ENCODE measurements at places on chromosomes 4 and X.

- no peak for DNase-seq
Measured at GRCh38 chr4:124650614-124651013, 61.9 kb downstream of the ANKRD50 start.

- no peak for DNase-seq
Measured at GRCh38 chrX:107706309-107706708, 69.3 kb downstream of the TSC22D3 start.

DNA sequence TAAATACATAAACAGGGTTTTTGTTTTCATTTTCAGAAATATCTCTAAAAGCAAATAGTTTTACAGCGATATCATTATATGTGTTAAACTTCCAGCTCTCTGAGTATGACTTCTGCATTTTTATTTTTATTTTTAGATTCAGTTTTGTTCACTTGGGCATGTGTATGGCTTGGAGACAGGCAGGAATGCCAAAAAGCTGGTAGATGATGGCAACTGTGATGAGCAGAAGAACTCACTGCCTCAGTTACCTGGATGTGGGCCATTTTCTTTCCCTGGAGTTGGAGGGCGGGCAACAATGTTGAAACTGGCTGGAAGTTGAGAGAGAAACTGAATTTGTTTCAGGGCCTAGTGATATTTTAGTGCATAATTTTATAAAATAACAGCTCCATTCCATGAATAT is 266.4 kb downstream of the ARHGAP24 start:
- no peak for DNase-seq

GRCh38 chr4:186946136-186946535 is 222.5 kb upstream of the FAT1 start:
- no peak for DNase-seq

- no peak for DNase-seq
Measured at GRCh38 chr4:7661846-7662506, 227.2 kb upstream of the PSAPL1 start.

DNA sequence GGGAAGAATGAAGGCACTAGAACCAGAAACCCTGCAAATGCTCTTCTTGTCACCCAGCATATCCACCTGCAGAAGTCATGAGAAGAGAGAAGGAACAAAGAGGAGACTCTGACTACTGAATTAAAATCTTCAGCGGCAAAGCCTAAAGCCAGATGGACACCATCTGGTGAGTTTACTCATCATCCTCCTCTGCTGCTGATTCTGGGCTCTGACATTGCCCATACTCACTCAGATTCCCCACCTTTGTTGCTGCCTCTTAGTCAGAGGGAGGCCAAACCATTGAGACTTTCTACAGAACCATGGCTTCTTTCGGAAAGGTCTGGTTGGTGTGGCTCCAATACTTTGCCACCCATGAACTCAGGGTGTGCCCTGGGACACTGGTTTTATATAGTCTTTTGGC is 181.7 kb downstream of the AR start:
- DNase-seq = no peak

DNA sequence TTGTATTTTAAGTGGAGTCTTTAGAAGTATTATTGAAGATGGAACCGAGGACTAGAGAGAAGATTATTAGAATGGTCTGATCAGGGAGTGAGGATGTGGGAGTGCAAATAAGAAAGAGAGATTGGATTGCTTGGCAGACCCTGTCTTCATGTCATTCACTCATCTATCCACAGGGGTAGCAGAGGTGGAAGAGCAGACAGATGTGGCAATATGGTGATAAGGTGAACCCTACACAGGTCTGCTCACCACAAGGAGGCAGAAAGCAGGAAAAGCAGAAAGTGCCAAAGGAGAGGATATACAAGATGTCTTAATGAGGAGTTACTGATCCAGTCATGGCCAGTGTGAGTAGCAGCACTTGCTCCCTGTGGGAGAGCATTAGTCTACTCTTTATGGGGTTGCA is 129.4 kb downstream of the MAGEE2 start:
- no peak for DNase-seq

GRCh38 chr4:3849140-3849539 is 83.0 kb downstream of the ADRA2C start:
- DNase-seq = no peak

DNA sequence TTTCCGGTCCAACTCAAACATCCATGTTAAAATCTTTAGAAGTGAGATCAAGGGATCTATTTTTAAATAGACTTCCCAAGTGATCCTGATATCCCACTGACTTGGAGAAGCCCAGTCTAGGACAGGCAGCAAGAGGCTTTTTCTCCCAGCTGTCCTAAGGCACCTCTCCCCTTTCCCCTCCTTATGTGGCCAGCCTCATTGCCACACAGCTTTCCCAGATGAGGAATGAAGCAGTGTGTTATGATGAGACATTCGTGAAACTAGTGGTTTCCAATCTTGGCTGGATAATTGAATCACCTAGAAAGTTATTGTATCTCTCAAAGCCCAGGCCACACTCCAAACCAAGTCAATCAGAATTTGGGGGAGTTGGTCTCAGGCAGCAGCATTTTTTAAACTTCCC is 16.8 kb upstream of the HSD17B13 start:
- DNase-seq = no peak

GRCh38 chrX:140389331-140389730 is 115.5 kb downstream of the SOX3 start:
- DNase-seq = no peak

DNA sequence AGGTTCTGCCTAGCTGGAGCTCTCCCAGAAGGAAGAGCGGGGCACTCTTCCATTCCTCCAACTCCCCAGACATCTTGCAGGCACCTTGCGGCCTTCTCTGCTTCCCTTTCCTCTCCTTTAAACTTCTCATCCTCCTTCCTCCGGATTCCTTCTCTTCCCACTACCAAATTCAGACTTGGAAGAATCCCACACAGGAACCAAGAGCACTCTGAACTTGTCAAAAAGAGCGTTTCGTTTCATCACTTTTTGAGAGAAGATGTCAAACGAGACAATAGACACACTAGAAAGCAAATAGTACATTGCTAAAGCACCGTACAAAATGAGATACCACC is 512 bp upstream of the UCP1 start:
- DNase-seq = no peak

DNA sequence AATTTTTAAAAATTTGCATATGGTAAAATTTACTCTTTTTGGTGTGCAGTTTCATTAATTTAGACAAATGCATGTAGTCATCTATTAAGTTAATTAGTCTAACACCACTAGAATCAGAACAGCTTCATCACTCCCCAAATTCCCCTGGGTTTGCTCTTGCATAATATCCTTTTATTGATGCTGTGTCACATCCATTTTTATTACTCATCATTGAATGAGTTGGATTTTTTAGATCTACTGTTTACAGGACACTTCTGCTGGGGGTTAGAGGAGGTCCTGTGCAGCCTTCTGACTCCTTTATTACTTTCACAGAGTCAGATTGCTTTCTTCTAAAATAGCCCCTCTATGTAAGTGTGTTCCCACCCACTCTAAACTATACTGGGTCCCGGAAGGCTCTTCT is 65.9 kb downstream of the MTHFD2L start:
- DNase-seq = no peak

DNA sequence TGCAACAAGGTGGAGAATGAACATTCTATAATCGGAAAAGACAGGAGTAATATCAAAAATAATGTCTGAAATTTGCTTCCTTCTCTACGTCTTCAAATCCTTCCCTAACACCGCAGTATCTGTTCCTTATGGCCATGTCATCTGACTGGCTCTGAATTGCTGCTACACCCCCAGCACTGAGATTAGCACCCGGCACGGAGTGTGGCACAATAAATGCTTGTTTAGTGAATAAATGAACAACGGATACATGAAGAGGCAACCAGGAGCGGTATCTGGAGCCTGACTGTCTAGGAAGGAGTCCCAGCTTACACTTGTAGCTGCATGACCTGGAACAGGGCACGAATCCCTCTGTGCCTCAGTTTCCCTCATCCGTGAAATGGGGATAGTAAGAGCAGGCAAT is 164.3 kb downstream of the AFAP1 start:
- DNase-seq = no peak

- no peak for DNase-seq
Measured at GRCh38 chrX:95058815-95059214, 1384.8 kb downstream of the FAM133A start.

Measured in naive B cell (primary cell).